ENCODE measurements at places on chromosomes 6 and 20. TPM values are rescaled to one million over a fixed set of nuclear protein-coding genes. Genes with fewer than 3 reads are reported as not detected.

Gene KHDC1L
- not detected for total RNA-seq

Gene CNBD2
- total RNA-seq: not detected

Gene RNF182
- 2.3 TPM for total RNA-seq

Gene HNF4A
- not detected for total RNA-seq

Gene HDGFL1
- not detected for total RNA-seq

Gene HLA-DMB
- not detected for total RNA-seq

Gene FAM162B
- total RNA-seq: not detected

Gene ZNF334
- 1.4 TPM for total RNA-seq

Gene GRM1
- total RNA-seq: not detected

Gene ANKRD66
- not detected for total RNA-seq

Gene FAM83C
- not detected for total RNA-seq

Gene SLC44A4
- not detected for total RNA-seq

Gene SLC12A5
- not detected for total RNA-seq

Gene RAD21L1
- total RNA-seq: not detected

Gene AFDN
- total RNA-seq: 13.8 TPM

Gene IL17A
- total RNA-seq: not detected

Gene BCAS1
- not detected for total RNA-seq

Gene RBBP8NL
- not detected for total RNA-seq

Gene GSTA3
- not detected for total RNA-seq

Gene SLC4A11
- 0.63 TPM for total RNA-seq

All from GM23248 (cell line).